ENCODE measurements at places on chromosomes 11 and 22.

- DNase-seq = no peak
These were observed 8.5 kb upstream of the DGCR8 start for GRCh38 chr22:20071524-20071972.

GRCh38 chr11:78660471-78660870 lies 85.8 kb upstream of the NARS2 start:
- DNase-seq = no peak

GRCh38 chr11:134365011-134365925 lies 33.5 kb downstream of the GLB1L2 start:
- DNase-seq = no peak

GRCh38 chr11:579830-580601 lies 3.7 kb downstream of the PHRF1 start:
- no peak for DNase-seq

- DNase-seq = peak; percentile 70
These were observed 12.8 kb upstream of the HYLS1 start for GRCh38 chr11:125874556-125875124.

GRCh38 chr11:81907996-81908395 lies 825.7 kb downstream of the FAM181B start:
- no peak for DNase-seq

DNA sequence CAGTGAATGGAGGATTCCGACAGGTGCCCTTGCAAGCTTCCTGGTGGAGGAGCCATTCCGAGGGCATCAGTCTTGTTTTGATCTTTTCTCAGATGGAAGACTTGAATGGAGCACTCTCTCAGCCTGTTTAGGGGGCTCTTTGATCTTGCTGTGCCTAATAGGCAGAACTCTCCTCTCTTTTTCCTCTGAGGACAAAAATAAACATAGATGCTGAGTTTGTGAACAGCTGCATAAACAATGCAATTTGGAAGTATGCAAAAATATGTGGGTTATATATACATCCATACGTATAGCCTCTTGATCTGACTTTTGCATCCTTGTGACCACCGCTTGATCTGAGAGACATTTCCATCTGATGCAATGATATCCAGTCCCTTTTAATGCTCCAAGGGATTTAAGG lies 29.1 kb downstream of the BARX2 start:
- no peak for DNase-seq

GRCh38 chr22:23684561-23685031 lies 6.2 kb upstream of the RGL4 start:
- no peak for DNase-seq

- DNase-seq = no peak
These were observed 38.6 kb upstream of the RPS13 start for GRCh38 chr11:17116117-17116516.

DNA sequence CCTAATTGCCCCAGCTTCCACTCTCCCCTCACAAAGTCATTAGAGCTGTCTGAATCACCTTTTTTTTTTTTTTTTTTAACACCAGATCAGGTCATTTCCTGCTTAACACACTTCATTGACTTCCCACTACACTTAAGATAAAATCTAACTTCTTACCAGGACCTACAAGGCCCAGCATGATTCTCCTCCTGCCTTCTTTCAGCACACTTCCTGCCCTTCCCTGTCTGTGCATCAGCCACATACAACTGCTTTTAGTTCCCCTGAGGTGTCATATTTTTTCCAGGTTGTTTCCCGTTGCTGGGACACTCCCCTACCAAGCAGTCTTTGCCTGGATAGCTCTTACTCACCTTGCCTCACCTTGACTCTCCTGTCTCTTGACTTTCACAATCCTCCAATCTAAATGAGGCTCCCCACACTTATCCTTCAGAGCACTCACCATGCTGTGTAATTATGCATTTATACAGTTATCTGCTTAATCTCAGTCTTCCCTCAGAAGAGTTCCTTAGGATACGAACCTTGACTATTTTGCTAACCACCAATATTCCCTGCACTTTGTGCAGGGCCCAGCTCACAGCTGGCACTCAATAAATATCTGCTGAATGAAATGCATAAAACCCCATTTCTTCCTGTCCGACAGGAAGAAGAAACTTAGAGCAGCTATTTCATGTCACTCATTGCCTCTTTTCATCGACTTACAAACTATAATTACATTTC lies 96.6 kb upstream of the AKIP1 start:
- no peak for DNase-seq

DNA sequence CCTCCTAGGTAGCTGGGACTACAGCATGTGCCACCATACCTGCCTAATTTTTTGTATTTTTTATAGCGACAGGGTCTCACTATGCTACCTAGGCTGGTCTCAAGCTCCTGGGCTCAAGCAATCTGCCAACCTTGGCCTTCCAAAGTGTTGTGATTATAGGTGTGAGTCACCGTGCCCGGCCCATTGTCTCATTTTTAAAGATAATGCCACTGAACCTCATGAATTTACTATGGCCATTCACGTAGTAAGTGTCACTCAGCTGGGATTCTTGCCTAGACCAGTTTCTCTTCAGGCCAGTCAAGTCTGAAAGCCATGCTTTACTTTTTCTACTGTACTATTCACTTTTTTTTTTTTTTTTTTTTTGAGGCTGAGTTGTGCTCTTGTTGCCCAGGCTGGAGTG lies 22.4 kb downstream of the DEPDC5 start:
- DNase-seq = no peak

- DNase-seq = no peak
These were observed 1.8 kb downstream of the FLI1 start for GRCh38 chr11:128695539-128696221.

DNA sequence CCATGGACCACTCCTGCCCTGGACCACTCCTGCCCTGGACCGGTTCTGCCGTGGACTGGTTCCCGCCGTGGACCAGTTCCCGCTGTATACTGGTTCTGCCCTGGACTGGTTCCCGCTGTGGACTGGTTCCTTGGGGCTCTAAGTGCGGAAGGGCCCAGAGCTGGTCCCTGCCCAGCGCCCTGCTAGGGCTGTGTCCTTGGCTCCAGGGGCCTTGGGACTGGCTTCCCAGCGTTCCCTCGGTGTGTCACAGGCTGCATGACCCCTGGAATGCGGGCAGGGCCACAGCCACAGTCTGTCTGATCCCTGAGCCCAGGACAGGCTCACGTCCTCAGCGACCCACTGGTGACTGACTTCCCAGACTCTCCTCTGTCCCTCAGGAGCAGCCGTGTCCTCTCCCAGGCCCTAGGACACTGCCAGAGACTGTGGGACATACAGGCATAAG lies 412.2 kb downstream of the TBC1D22A start:
- peak; percentile 10 for DNase-seq

GRCh38 chr11:129402206-129403171 lies 26.8 kb downstream of the BARX2 start:
- no peak for DNase-seq

DNA sequence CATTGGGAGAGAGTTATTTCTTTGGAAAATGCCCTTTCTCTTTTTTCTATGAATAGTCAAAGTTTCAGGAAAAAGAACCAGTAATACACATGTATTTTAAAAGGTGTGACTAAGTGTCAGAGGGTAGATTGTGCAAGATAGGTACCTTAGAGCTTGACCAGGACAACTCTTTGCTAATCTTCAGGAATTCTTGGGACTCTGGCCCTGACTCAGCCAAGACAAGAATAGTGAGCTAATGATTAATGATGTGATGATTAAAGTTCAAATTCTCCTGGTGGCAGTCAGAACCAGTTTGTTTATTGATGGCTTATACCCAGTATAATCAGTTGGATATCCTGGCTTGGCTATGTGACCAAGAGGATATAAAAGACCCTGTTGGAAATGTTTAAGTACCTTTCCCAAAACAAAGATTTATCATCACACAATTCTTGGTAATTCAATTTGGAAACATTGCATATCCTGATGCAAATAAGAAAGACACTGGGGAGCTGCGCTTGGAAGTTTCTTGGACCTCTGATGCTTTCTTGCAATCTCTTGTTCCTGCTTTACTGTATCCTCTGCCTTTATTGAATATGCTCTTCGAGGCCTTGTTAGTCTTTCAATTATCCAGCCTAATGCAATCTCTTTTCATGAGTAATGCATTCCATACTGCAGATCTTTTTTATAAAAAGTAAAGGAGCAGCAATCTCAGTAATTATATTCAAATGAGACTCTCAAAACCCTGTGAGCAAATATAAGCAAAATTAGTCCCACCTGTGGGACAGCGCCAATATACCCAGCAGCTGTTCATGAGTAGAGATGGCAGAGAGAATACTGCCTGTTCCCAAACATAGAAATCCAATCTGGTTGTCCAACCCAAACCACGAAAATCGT lies 48.0 kb upstream of the CEP126 start:
- no peak for DNase-seq

DNA sequence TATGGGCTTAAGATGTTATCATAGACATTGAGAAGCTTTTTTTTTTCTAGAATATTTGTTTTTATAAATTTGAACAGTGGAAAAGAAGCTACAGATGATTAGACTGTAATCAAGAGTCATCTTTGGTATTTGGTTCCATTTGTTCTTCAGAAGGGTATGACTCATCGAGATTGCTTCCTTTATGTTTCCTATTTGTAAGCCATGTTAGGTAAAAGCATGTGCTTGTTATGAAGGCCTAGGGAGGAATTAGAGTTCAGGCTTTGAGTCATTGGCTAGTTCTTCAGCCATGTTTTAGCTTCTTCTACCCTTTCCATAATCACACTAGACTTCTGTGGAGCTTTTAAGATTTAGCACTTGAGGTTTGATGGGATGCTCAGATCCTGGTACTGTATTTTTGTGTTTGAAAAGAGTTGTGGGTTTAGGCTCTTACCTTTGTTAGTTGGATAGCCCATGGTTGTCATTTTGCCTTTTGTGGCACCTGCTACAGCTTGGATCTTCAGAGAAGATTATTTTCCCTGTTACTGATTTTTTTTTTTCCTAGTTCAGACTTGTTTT lies 44.3 kb downstream of the POLD3 start:
- DNase-seq = no peak
